ENCODE measurements at places on chromosomes 1 and 21.

DNA sequence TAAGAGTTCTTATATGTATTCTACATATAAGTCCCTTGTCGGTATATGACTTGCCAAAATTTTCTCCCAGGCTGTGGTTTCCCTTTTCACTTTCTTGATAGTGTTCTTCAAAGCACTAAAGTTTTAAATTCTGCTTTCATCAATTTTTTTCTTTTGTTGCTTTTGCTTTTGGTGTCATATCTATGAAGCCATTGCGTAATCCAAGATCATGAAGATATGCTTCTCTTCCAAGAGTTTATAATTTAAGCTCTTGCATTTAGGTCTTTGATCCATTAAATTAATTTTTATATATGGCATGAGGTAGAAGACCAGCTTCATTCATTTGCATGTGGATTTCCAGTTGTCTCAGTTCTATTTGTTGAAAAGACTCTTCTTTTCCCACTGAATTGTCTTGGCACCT is 22.2 kb downstream of the DESI2 start:
- no peak for DNase-seq

GRCh38 chr1:55369474-55369873 is 154.3 kb upstream of the USP24 start:
- no peak for DNase-seq

- no peak for DNase-seq
These were observed 46.7 kb downstream of the TRABD2B start for GRCh38 chr1:47950471-47950870.

DNA sequence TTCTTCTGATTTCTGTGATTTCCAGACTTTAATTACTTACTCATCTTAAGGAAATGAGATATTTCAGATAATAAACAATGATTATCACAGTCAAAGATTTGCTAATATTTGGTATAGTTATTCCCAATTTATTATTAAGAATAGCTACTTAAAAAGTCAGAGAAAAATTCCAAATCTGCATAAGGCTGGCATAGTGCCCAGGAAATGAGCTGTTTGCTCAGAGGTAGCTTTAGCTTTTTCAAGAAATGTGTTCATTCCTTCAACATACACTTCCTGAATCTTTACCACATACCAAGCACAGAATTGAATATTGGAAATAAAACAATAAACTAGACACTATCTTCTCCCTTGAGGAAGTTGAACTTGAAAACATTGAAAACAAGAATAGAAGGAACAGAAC is 44.3 kb upstream of the KCNK1 start:
- no peak for DNase-seq
